ENCODE measurements at places on chromosomes 6 and 20.

DNA sequence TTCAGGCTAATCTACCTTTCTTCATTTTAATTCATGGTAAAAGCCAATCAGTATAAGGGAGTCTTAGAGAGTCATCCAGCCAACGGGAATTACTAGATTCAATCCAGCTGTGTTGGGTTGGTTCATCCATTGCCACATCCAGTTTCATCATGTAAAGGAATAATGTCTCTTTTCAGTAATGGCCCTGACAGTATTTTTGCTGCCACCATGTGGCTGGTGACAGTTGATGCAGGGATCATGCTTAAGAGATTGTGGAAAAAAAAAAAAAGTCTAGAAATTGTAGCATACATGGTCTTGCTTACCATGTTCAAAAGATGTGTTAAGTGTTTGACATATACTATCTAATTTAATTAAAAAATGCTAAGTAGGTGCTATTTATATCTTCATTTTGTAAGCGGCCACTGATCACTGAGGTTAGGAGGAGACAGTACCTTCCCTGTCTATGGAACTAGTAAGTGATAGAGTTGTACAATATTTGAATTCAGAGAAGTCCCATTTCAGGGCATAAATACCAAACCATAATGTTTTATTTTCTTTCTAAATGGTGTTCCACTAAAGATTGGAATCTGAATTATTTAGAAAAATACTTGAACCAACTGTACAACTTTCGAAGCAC lies 135.9 kb downstream of the KHDRBS2 start:
- DNase-seq, result no peak

GRCh38 chr20:59035381-59035780 lies 3.2 kb upstream of the ATP5F1E start:
- DNase-seq, result no peak

GRCh38 chr20:2332711-2333110 lies 36.9 kb downstream of the TGM3 start:
- DNase-seq, result no peak

DNA sequence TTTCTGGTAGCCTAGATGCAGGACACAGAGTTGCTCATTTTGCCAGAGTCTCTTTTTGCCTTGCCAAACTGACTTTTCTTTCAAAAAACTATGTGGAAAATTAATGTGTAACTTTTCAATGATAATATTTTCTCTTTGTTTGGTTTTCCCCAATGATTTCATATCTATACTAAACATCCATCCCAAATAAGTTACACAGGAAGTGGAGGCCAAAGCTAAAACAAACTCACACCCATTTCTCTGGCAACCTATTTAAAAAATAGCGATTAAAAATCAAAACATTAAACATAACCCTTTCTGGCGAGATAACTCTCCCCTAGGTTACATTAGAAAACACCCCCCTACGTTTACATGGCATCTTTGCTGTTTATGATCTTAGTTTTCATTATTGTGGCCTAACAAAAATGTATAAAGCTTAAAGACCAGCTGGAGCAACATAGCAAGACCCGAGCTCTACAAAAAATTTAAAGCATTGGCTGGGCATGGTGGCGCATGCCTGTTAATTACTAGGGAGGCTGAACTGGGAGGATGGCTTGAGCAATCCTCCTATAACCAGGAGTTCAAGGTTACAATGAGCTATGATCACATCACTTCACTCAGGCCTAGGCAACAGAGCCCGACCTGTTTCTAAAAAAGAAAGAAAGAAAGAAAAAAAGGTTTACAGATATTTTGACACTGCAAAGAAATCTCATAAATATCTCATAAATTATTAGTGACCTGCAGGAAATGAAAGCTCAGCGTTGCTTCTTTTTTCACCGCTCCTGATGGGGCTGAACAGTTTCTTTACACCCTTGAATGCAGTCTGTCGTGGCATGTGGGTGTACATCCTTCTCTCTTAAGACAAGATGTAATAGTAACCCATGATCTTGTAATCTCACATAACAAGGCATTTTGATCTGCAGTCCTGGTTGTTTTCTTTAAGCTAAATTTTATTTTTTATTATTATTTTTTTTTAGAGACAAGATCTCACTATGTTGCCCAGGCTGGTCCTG lies 32.8 kb upstream of the CEP85L start:
- DNase-seq, result no peak

GRCh38 chr6:155519176-155519738 lies 63.6 kb upstream of the NOX3 start:
- DNase-seq, result no peak

DNA sequence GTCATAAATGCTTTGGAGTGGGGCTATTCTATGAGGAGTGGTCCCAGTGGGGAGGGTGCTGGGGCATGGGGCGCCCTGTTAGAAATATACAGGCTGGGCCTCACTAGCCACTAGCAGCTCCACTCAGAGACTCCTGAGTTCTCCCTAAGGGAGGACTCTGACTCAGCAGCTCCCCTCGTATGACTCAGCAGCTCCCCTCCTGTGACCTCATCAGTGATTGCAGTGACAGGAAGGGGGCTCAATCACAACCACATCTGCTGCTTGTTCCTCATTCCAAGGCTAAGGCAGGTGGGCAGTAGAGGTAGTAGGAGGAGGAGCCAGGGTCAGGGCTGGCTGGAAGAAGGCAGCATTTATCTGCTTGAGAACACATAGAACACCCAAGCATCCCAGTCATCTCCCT lies 73.7 kb downstream of the PRND start:
- peak; percentile 65 for DNase-seq

Data from fibroblast of skin of abdomen (primary cell).